ENCODE measurements at places on chromosomes 3 and 15.

GRCh38 chr3:71305231-71306206, 278.0 kb downstream of the FOXP1 start:
- no peak for DNase-seq

GRCh38 chr15:92140796-92141195, 252.9 kb upstream of the ST8SIA2 start:
- no peak for DNase-seq

DNA sequence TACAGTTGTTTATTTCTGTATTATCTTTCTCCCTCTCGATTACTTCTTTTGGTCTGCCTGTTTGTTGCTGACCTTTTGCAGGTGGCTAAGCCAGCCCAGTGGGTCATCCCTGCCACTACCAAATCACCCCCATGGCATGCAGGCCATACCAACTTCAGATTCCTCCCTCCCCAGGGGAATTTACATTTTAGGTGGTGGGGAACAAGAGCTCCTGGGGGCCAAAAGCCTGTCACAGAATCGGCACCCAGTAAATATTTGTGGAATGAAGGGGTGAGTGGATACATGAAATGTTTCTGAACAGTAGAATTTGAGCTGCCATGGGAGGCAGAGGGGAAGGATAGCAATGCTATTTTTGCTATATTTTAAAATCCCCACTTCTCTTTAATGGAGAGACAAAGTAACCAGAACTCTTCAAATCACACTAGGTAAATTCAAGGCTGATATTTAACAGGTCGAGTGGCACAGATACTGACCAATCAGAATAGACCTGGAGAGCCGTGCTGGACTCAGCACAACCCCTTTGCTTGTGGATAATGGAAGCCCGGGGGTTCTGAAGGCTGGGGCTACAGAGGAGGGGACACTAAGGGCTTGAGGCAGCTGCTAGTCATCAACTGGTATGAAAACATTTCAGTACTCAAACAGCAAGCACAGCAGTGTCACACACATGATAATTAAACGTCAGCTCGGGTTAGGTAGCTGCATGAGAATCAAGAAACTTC, 54.3 kb upstream of the SMAD3 start:
- no peak for DNase-seq

GRCh38 chr15:45115312-45115820, 1.2 kb downstream of the DUOXA2 start:
- no peak for DNase-seq

GRCh38 chr3:107077391-107077790, 299.8 kb upstream of the CCDC54 start:
- DNase-seq: no peak

GRCh38 chr15:51155891-51156290, 61.2 kb upstream of the TNFAIP8L3 start:
- no peak for DNase-seq

GRCh38 chr3:131277836-131278497, 103.6 kb upstream of the NUDT16 start:
- DNase-seq: no peak

GRCh38 chr3:81095956-81096355, 665.5 kb downstream of the GBE1 start:
- no peak for DNase-seq

DNA sequence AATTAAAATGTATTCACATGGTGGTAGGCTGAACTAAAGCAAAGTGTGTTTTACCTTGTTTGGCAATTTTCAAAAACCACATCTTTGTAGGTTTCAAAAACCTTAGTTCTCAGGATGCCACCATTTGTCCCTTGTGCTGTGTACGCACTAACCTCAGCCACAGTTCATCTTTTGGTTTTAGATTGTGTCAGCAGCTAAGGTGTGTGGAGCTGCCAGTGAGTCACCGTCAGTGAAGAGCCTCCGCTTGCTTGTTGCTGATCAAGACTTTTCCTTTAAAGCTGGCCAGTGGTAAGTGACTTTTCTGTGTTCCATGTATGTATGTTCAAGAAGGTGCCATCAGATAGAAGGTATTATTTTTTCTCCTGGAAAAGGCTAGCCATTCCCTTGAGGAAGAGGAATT, 21.1 kb downstream of the OXNAD1 start:
- peak; percentile 20 for DNase-seq

GRCh38 chr3:52866427-52866826, 30.9 kb downstream of the STIMATE start:
- no peak for DNase-seq

DNA sequence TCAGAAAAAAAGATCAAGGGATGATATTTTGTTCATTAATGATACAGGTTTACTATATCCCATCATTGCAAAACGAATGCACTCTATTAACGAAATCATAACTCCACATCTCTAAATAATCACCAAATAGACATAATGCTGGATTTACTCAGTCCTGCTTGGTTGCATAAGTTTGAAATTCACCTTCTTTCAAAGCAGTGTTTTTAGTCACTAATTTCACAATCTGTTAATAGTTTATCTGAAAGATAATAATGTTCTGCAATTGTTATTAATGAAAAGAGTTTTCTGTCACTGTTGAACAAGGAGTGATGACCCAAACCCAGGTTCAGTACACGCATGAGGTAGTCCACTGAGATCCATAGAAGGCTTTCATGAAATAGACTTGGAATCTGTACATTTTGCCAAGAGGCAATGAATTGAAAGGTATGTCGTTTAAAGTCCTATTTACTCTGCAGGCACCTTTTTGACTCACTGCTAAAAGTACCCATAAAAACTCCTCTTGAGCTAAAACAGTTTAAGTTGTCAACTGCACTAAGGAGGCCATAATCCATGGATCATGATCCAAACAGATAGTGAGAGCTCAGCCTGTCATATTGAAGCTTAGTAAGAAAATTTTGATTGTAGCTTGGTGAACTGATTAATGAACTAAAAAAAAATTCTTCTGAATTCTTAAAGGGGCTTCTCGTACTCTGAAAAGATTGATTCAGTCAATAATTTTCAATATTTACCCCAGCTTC, 75.6 kb upstream of the MBNL1 start:
- DNase-seq: no peak

- no peak for DNase-seq
Measured at GRCh38 chr3:139941580-139941979, 6.6 kb downstream of the CLSTN2 start.

GRCh38 chr15:39741258-39741657, 41.4 kb downstream of the FSIP1 start:
- DNase-seq: no peak

GRCh38 chr15:50353251-50353974, 1.6 kb downstream of the GABPB1 start:
- DNase-seq: no peak

DNA sequence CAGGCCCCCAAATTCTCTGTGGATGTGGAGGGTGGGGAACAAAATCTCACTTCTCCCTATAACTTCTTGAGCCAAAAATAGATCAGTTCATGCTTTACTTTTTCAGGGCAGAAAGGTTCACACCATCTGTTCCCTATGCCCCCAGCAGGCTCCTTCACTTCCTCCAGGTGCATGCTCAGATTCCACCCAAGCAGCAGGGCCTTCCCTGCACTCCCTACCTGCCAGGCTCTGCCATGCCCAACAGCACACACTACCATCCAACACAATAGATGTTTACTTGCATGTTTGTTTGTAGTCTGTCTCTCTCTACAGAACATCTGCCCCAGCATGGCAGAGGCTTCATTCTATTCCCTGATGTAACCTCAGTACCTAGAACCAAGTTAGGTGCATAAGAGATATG, 43.3 kb downstream of the GABRB3 start:
- DNase-seq: no peak

- no peak for DNase-seq
Measured at GRCh38 chr3:156413293-156413892, 141.5 kb downstream of the SSR3 start.

- DNase-seq: no peak
Measured at GRCh38 chr3:53500165-53500777, 5.9 kb downstream of the CACNA1D start.
